C1 segment of cervical spinal cord (tissue), 14 donors: ENCODE measurements at places on chromosomes 3 and 15.

GRCh38 chr3:41847679-41848078, 114.2 kb downstream of the ULK4 start:
- DNase-seq, result no peak

- no peak for DNase-seq
Observed at GRCh38 chr15:101129851-101130380, 121.9 kb downstream of the CHSY1 start.

DNA sequence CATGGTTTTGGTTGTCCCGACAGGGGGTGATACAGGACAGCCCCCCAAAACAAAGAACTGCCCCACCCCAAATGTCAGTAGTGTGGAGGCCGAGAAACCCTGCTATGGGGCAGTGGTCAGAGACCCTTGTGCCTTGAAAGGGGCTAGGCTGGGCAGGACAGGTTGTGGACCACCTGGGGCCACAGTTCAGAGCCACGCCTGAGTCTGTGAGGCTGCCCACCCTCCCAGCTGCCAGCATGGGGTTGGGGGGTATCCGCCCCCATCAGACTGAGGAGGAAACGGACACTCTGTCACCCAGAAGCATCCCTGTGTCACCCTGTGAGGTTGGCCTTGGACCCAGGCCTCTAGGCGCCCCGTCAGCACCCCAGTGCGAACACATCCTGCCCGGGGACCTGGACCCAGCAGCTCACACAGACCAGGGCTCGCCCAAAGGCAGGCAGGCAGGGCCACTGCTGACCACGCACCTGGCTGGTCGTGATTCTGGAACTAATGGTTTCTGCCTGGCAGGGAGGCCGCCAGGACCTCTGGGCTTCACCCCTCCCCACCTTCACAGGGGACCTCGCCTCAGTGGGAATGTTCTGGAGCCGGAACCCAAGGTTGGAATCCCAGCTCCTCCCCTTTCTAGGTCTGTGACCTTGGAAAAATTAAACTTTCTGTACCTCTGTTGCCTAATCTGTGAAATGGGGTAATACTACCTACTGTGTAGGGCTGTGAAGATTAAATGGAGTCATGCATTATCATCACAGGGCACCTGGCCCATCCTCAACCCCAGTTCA, 1.4 kb downstream of the SLC41A3 start:
- DNase-seq, result no peak

- DNase-seq, result no peak
Observed at GRCh38 chr15:39602143-39602542, 21.3 kb downstream of the THBS1 start.

GRCh38 chr3:151346292-151346691, 16.9 kb upstream of the P2RY13 start:
- no peak for DNase-seq

GRCh38 chr15:85611361-85611760, 183.4 kb downstream of the KLHL25 start:
- DNase-seq, result no peak

- no peak for DNase-seq
Observed at GRCh38 chr3:106473576-106474475, 605.0 kb upstream of the CBLB start.

DNA sequence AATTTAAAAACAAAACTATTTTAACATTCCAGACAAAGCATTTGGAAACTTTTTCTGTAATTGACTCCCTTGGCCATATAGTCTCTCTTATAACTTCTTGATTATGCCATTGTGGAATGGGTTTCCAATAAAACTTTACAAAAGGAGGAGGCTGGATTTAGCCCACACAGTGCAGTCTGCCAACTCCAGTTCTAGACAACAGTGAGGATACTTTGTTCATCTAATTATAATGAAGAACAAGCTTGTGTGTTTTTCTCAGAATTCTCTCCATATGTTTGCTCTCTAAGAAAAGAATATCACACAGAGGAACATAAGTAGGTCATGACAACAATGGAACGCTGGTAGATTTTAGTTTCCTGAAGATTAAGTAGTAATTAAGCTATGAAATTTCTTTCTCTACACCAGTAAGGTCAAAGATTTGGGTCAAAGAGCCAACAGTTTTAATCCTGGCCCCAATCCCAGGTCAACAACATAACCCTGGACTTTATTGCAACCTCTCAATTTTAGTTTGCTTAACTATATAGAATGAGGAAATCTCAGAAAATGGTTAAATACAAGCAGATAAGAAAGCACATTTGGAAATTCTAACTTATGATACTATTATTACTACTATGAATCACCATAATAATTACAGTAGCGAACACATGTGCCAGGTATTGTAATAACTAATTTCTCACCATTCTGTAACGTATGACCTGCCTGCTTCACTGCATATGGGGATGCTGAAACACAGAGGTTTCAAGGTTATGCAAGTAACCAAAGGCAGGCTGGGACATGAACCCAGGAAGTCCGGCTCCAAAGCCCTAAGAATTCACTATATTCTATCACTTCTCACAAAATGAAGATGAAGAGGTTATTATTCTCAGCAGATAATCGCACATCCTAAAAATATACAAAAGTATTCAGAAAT, 65.7 kb downstream of the TJP1 start:
- DNase-seq, result no peak

DNA sequence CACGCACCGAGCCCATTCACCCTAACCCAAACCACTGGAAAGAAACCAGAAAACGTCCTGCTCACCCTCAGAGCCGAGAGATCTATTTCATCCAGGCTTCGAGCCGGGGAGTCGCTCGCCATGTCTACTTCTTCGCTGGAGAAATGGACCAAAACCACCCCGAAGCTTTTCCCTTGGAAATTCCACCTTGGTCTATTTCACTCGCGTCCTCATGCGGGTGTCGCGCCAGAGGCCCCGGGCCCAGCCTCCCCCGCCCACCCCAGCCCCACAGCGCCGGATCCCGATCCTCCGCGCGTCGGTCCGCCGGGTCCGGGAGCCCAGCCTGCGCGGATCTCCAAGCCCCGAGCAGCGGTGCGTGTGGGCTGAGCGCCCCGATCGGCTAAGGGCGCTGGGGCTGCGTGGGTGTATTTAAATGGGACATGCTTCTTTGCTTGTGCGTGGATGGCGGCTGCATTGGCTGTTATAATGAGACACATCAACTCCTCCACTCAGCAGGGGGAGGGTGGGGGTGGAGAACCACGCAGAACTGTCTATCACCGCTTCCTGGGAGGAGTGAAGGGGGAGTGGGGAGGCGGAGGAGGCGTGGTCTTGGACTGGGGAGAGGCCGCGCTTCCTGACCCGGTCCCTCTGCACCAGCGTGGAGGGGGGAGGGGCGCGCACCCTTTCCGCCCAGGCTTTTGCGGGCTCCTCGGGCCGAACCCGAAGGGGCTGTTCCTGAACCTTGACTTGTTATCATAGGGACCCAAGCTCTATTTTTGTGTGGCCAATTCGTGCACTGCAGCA, at the start of gene TNIK:
Gene TNIK, minus strand, starts transcription at position 464 of the 783 bp plus-strand sequence. Its CDS starts 342 bp downstream, at position 122.
- DNase-seq, result peak; percentile 80

DNA sequence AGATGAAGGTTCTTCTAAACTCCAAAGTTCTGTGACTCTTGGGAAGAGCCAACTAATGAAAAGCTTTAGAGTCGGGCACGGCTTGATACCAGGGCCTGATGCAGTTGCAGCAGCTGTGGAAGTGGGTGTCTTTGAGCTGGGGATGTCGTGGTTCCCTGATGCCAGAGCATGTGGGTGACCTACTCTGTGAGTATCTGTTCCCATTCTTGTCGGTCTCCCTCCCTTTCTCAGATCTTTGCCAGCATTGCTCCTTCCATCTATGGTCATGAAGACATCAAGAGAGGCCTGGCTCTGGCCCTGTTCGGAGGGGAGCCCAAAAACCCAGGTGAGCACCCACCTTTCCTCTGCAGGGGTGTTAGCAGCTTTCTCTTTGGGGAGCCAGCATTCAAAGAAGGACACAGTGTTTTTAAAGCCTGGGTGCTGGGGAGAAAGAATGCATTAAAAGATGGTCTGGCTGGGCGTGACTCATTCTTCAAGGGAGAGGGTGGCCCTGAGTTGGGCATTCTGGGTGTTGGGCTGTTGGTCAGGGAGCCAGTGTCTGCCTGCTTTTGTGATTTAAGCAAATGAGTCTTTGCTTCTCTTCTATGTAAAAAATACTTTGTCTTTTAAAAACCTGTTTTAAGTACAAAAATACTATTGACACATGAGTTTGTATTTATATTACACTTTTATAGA, 13.2 kb upstream of the PODXL2 start:
- no peak for DNase-seq

- DNase-seq, result peak; percentile 48
Observed at GRCh38 chr3:32106929-32107362, 526 bp downstream of the GPD1L start.

DNA sequence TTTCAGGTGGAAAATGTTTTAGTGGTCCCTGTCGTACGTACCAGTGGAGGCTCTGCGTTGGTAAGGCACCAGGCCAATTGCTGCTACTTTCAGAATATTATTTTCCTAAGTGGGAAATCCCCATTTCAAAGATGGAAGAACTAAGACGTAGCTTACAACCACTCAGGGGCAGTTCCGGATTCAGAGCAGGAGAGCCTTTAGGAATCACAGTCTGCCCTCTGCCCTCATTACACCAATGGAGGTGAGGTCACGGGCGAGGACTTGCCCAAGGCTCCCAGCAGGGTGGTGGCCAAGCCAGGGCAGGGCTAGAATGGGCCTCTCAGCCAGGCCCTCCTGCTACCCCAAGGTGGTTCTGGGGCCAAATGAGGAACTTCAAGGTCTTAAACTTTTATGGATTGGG, 72.6 kb downstream of the RASGRF1 start:
- DNase-seq, result no peak

GRCh38 chr3:145088917-145089316, 1072.1 kb downstream of the PLOD2 start:
- no peak for DNase-seq

DNA sequence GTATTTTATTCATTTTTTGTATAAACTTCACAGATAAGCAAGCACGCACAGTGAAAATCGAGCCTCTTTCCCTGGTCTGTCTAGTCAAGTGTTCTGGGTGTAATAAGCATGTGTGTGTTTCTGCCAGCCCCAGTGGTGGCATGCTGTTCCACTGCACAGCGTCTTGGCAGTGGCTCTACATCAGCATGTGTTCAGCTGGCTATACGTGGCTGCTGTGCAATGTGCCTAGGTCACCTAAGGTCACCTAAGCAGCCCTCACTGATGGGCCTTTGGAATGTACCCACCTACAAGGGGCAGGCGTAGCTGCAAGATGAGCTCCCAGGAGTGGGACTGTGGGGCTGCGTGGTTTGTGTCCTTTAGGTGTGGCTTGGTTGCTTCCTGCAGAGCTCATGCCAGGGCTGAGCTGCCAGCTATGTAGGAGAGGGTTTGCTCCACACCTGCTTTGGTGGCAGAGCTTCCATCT, 4.9 kb downstream of the LIMD1 start:
- DNase-seq, result no peak

- DNase-seq, result no peak
Observed at GRCh38 chr3:63946753-63947152, 34.6 kb upstream of the SCAANT1 start.

GRCh38 chr3:50572158-50572557, 2.8 kb downstream of the HEMK1 start:
- peak; percentile 77 for DNase-seq

GRCh38 chr3:140896997-140897396, 44.6 kb upstream of the SLC25A36 start:
- DNase-seq, result no peak

DNA sequence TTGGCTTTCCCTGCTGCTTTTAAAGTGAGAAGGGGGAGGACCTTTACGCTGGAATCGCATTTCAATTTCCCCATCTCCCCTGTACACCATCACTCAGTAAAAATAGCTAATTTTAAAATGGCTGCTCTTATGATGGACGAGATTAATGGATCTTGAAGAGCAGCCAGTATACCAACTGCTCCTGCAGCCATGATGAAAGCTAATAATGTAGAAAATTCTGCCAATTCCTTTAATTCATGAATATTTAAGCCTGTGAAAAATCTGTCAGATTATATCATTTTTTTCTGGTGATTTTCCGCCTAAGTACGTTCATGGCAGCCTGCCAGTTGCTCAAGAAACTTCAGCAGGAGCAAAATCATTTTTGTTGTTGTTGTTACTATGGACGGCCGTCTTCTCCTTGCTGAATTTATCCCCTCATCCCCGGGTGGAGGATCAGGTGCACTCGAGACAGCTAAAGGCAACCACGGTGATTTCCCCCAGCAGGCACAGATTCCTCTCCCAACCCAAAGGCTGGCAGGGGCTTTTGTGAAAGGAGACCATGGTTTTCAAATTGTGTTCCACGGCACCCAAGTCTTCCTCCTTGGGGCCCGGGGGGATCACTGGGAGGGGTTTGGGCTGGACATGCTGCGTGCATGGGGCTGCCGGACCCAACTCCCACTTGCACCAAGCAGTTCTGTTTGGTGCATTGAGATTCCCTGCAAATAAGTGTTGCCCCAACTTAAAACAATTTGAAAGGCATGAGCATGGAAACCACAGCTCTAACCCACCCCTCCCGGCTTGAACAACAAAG, 289.6 kb downstream of the UACA start:
- DNase-seq, result no peak

DNA sequence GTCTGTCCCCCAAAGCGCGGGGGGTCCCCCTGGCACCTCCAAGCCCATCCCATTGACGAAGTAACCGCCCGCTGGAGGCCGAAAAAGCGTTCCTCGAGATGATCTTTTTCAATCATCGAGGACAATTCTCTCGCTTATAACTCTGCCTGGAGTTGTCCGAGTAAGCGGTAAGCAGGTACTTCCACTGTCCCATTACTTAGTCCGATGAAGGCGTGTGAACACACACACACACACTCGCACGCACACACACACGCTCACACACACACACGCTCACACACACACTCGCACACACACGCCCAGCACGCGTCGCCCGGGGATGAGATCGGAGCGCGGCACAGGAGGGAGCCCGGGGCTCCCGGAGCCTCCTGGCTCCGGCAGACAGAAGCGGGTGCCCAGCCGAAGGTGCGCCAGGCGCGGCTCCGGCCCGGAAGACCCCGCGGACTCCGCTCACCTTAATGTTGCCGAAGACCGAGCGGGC, 430 bp downstream of the SLCO2A1 start:
- DNase-seq, result no peak

DNA sequence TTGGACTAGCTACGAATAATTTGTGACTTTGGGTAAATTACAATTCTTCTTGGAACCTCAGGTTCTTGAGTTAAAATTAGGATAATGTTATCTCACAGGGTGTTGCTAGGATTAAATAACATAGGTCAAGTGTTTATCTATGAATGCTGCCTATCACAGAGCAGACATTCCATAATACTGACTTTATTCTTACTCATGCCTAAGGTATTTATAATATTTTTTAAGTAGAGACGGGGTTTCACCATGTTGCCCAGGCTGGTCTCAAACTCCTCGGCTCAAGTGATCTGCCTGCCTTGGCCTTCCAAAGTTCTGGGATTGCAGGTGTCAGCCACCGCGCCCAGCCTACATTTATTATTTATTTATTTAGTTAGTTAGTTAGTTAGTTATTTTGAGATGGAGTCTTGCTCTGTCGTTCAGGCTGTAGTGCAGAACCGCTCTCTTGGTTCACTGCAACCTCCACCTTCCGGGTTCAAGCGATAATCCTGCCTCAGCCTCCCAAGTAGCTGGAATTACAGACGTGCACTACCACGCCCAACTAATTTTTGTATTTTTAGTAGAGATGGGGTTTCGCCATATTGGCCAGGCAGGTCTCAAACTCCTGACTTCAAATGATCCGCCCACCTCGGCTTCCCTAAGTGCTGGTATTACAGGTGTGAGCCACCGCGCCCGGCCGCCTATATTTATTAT, 741 bp upstream of the ZNF106 start:
- DNase-seq, result no peak
